ENCODE measurements at places on chromosomes 2 and 18.

GRCh38 chr2:11949732-11950523 is 203.5 kb downstream of the LPIN1 start:
- no peak for DNase-seq

- no peak for DNase-seq
Observed at GRCh38 chr18:9022397-9023155, 79.9 kb upstream of the NDUFV2 start.

- DNase-seq: no peak
Observed at GRCh38 chr2:179765666-179766065, 95.7 kb downstream of the ZNF385B start.

GRCh38 chr18:56100090-56100722 is 512.2 kb upstream of the TCF4 start:
- no peak for DNase-seq

DNA sequence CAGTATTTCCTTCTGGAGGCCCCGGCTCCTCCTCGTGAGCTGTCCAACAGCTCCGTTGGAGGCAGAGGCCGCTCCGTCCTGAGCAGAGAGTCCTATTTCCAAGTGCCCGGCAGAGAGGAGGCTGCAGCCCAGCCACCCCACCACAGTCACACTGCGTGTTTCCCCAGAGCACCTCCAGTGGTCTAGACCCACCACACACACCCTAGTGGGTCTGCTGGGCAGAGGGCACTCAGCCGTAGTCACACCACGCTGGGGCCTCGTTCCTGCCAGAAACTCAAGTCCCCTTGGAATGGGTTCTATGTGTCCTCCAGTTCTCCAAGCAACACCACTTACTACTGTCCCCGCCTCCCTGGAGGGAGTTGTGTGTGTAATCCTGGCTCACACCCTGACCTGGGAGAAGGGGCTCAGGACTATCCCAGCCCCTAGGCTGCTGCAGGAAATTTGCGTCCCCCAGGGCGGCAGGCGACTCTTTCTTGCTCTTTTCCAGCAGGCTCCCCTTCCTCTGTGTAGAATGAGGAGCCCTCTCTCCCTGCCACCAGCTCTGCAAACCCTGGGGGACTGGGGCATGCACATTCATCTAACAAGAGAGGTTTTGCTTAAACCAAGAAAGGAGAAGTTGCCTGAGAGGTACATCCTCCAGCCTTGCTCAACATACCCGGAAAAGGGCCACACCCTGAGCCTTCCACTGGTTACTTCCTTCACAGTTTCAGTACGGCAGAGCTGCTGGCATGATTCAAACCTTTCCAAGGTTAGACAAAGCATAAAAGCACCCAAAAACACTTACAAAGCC is 114.1 kb downstream of the NDUFA10 start:
- peak; percentile 41 for DNase-seq

DNA sequence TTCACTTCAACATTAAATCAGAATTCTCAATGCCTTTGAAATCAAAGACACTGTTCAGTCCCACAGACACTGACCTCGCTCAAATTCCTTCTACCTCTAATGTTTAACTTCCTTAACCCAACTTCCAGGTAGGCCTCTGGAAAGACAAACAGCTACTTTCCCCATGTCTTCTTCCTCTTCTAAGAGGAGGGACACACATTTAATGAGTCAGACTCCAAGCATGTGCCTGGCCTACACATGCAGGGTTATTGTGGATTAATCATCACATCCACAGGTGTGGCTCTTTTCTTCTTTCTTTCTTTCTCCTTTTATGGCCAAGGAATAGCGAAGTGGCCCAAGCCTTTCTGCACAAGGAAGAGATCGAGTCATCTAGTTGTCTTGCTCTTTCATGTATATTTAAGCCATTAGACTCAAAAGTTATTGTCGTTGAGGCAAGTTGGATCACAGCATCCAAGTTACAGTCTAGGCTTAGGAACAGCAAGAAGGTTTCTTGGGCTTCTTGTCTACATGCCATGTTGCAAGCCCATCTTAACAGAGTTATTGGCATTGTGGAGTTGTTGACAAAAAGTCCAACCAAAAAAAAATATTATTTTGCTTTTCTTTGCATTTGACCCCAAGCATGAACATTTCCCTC is 387.8 kb downstream of the IRS1 start:
- peak; percentile 1 for DNase-seq

DNA sequence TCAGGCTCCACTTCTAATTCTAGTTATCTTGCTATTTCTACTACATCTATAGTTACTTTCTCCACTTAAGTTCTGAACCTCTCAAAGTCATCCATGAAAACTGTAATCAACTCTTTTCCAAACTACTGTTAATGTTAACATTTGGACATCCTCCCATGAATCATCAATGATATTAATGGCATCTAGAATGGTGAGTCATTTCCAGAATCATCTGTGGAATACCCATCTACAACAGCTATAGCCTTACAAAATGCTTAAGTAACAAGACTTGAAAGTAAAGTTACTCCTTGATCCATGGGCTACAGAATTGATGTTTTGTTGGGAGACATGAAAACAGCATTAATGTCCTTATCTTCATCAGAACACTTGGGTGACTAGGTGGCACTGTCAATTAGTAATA is 35.4 kb downstream of the BARD1 start:
- DNase-seq: no peak

- DNase-seq: no peak
Observed at GRCh38 chr2:182864949-182865570, 1.4 kb downstream of the FRZB start.

GRCh38 chr2:220134756-220135534 is 507.5 kb downstream of the SLC4A3 start:
- peak; percentile 39 for DNase-seq

DNA sequence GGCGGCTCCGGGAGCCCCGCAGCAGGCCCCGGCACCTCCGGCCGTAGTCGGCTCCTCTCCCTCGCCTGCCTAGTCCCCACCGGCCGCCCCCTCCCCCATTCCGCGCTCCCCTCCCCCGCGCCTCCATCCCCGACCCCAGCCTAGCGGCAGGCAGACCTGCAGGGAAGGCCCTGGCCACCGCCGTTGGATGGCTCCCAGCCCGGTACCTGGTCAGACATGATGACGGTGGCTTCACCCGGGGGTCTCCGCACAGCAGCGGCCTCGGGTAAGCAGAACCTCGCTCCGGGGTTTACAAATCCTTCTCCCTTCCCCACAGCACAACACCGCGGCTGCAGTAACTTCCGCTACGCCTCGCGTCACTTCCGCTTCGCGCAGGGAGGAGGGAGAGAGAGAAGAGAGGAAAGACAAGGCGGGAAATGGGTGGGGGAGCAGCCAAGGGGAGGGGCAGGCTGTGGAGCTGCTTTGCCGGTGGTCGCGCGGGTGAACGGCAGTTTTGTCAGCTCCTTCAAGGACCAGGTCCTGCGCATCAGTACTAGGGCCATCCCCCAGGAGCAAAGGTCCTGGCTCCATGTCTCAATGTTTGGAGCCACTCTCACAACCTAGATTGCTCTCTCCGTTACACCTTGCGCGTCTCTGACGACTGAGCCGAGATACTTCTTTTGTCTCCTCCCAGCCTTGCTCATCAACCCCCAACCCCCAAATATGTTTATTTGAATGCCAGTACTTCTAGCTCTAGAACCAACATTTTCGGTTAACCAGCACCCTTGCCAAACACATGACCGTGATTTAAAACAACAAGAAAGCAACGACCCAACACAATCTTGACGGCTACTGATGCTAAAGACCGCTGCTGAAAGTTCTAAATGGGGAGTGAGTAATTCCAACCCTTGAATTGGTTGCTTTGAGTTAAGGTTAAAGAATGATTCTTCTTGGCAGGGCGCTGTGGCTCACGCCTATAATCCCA is at the start of gene SUMO1:
Gene SUMO1, minus strand, starts transcription at position 364 of the 964 bp plus-strand sequence. Its CDS starts 146 bp downstream, at position 218.
- peak; percentile 93 for DNase-seq

DNA sequence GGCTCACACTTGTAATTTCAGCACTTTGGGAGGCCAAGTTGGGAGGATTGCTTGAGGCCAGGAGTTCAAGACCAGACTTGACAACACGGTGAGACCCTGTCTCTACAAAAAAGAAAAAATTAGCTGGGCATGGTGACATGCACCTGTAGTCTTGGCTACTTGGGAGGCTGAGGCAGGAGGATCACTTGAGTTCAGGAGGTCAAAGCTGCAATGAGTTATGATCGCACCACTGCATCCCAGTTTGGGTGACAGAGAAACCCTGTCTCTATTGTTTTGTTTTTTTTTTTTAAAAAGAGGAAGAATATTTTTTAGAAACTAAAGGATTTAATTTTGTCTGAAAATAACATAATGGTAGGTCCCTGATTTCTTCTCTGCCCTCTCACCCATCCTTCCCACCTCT is 79.4 kb upstream of the TMEM200C start:
- DNase-seq: no peak

DNA sequence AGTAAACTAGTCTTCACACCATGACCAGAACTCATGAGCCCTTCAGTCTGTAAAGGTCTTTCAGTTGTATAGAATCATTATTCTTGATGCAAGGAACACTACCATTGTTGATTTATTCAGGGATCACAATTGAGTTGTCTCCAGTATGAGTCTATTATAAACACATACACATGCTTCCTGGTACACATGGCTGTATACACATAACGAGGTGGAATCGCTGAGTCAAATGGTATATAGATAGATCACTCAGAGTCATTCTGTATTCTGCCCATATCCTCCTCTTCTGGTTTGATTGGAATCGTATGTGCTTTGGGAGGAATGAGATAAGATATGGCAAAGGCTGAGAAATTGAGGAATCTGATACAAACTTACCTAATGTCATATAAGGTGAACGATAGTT is 216.0 kb downstream of the UBE2E3 start:
- DNase-seq: no peak

- DNase-seq: peak; percentile 71
Observed at GRCh38 chr2:240839152-240840143, 19.4 kb upstream of the KIF1A start.

- no peak for DNase-seq
Observed at GRCh38 chr18:22828171-22828570, 105.0 kb upstream of the RBBP8 start.

GRCh38 chr18:848062-848861 is 36.2 kb upstream of the YES1 start:
- DNase-seq: no peak

- DNase-seq: peak; percentile 14
Observed at GRCh38 chr2:122565364-122565763, 809.9 kb downstream of the TSN start.

DNA sequence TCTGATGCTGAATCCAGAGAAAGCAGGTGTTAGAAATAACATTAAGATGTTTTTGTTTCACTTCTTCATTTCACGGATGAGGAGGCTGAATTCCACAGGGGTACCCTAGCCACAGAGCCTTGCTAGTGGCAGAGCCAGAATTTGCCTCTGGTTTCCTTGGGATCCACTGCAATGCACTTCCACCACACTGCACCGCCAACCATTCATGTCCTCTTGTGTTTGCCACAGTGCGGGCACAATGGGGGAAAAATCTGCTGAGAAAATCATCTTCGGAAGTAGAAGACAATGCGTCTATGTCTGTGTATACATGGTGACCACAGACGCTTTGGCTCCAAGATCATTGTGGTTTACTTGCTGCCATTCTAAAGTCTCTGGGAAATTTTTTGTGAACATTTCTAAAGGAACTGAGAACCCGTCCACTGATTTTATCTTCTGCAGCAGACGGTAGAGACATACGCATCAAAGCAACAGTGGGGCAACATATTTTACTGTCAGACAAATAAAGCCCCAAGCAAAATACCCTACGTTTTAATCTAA is 14.9 kb downstream of the ICOS start:
- DNase-seq: no peak

- DNase-seq: peak; percentile 98
Observed at GRCh38 chr18:79528846-79529245, 133.1 kb downstream of the NFATC1 start.

GRCh38 chr18:26696308-26696707 is 148.0 kb upstream of the KCTD1 start:
- no peak for DNase-seq

GRCh38 chr2:196452758-196453157 is 186.8 kb upstream of the CCDC150 start:
- no peak for DNase-seq

DNA sequence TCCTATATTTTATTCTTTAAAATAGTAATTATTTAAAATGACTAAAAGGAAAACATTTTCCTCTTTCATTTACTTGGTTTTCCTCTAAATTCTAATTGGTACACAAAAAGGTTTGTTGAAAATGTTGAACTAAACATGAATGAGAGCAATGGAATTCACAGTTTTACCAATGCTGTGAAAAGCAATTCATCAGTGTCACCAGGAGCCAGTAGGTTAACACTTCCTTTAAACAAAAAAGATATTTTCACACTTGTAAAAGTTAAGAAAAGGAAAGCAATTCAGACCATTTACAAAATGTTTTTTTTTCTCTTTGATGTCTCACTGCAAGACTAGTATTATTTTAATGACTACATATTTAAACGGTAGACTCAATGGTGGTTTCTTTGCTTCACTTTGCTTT is 341.6 kb downstream of the RIT2 start:
- DNase-seq: no peak

GRCh38 chr2:7860693-7861092 is 821.2 kb upstream of the ID2 start:
- DNase-seq: peak; percentile 89

DNA sequence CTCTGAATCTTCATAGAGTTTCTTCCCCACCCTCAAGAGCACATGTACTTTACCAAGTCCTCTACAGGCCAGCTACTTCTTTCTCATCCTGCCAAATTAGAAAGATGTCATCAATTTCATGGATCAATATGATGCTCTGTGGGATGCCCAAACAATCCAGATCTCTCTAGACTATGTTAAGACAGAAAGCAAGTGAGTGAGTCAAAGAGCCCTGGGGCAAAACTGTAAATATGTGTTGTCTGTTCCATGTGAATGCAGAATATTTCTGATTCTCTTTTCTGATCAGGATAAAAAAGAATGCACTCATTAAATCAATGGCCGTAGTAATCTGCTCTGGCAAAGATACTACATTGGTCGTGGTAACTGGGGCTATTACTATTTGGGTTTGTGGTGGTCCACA is 53.1 kb upstream of the ROCK2 start:
- no peak for DNase-seq

- DNase-seq: no peak
Observed at GRCh38 chr2:105521176-105521575, 122.3 kb upstream of the FHL2 start.

- DNase-seq: no peak
Observed at GRCh38 chr2:54986264-54986663, 64.0 kb downstream of the RTN4 start.

- no peak for DNase-seq
Observed at GRCh38 chr2:224440988-224441387, 39.1 kb upstream of the FAM124B start.

GRCh38 chr2:57701391-57701791 is 345.2 kb upstream of the VRK2 start:
- no peak for DNase-seq

DNA sequence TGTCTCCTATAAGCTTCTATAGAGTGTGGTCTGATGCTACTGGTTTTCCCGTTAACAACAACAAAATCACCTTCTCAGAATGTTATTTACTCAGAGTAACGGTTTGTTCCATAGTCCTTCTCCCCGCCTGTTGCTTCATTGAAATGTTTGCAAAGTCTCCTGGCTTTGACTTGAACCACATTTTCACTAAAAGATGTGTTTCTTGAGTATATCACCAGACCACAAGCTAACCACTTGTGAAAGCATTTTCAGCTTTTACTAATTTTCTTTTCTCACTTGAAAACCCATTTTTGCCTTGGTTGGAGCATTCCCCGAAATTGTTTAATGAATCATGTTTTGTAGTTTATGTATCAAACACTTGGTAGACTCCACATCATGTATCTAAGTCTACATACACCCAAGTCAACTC is 121.2 kb downstream of the DPP4 start:
- no peak for DNase-seq

- DNase-seq: no peak
Observed at GRCh38 chr2:181857483-181857882, 34.0 kb upstream of the ITPRID2 start.
